Femur (tissue), 1 donor: ENCODE measurements at places on chromosomes 6 and 20.

GRCh38 chr6:16316741-16317251, 78.4 kb downstream of the GMPR start:
- DNase-seq, result no peak

GRCh38 chr6:127684501-127684900, 107.5 kb downstream of the C6orf58 start:
- DNase-seq, result no peak

DNA sequence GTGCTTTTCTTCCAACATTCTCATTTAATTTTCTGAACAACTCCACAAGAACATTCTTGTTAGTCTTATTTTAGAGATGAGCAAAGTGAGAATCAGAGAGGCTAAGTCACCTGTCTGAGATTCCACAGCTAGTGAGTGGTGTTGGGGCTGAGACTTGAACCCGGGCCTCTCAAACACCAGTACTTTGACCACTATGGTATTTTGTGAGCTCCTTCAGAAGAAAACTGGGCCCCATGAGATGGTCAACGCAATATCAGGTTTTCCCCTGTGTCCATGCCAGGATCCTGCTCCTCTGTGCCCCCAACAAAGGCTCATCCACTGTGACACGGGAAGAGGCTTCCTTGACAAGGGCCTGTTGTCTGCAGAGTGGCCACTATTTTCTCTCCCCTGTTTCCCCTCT, 51.9 kb downstream of the MAFB start:
- DNase-seq, result no peak

DNA sequence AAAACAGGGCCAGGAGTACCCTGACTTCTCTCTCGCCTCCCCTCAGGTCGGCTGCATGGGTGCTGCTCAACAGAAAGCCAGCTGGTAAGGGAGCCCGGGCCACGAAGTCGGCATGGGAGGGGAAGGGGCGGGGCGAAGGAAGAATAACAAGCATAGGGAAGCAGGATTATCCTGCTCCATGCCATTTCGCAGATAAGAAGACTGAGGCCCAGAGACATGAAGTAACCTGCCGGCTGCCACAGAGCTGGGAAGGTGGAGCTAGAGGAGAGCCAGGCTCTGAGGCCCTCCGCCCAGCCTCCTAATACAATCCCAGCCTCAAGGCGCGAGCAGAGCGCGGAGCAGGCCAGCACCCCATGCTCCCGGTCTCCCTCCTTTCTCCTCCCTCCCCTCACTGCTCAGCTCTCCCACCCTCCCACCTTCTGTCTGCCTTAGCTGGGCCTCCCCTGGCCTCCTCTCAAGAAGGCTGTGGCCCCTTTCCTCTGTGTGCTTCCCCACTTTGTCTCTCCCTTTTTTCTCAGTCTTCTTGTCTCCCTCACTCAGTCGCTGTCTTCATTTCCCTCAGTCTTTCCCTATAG, 13.2 kb upstream of the HMGA1 start:
- no peak for DNase-seq

GRCh38 chr20:44643596-44644229, 7.8 kb downstream of the ADA start:
- peak; percentile 83 for DNase-seq

GRCh38 chr20:59948828-59949720, 8.9 kb downstream of the FAM217B start:
- DNase-seq, result peak; percentile 36

- no peak for DNase-seq
These were observed 55.5 kb downstream of the FOXC1 start for GRCh38 chr6:1665214-1665613.

DNA sequence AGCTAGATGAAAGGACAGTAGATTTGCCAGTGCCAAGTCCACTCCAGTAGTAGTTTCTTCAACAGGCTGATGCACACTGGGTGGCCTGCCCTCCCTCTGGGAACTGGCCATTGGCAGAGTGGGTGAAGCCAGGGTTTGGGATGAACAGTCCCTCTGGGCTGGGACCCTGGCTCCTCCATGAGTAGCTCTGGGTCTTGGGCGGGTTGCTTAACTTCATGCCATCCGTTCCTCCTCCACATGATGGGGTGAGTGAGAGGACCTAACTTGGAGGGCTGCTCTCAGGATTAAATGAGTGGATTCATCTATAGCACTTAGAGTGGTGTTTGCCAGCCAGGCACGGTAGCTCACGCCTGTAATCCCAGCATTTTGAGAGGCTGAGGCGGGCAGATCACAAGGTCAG, 47.2 kb downstream of the PLAGL2 start:
- DNase-seq, result no peak

DNA sequence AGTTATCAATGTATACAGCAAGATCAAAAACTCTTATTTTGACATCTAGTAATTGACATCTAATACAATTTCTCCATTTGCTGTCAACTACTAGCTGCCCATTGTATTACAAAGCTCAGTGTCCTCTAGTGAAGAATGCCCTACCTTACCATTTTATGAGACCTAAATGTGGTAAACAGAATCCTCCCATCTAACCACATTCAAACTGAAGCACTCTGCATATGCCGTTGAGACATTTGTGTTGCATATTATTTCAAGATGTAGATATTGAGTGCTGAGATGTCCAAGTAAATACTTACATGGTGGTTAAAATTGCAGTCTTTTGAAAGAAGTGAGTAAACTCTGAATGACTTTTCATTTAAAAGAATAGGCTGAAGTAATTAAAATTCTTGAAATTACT, 597 bp upstream of the GLYATL3 start:
- DNase-seq, result no peak

- DNase-seq, result no peak
These were observed 34.6 kb downstream of the CDH22 start for GRCh38 chr20:46273717-46274116.

DNA sequence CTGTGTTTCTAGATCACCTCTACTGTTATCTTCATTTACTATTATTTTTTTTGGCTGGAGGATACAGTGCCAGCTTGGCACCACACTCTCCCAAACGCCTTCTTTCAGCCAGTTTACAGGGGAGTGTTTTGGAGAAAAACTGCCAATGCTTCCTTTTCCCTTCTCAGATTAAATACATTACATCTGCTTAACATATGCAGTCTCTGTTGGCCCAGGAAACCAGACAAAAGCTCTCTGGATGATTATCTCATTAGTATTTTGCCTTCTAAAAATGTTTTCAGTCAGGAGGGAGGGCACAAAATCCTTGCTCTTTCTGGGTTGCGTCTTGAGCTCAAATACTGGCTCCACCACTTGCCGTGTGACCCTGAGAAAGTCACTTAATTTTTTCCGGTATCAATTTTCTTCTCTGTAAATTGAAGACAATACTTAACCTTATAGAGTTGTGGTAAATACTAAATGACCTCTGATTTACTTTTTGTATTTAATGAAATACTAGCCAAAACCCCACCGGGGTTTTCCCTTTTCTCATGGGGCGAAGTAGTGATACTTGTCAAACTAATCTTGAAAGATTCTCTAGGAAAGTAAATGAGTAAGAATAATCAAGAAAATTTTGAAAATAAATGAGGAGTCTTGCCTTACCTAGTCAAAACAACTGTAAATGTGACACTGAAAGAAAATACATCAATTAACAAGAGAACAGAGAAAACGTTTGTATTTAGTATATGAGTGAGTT, 146.2 kb downstream of the MMS22L start:
- DNase-seq, result no peak

GRCh38 chr20:48041078-48041780, 255.9 kb upstream of the SULF2 start:
- DNase-seq, result no peak

GRCh38 chr6:101776919-101777350, 383.4 kb downstream of the GRIK2 start:
- peak; percentile 35 for DNase-seq

GRCh38 chr6:146887447-146888077, 288.8 kb downstream of the ADGB start:
- no peak for DNase-seq

DNA sequence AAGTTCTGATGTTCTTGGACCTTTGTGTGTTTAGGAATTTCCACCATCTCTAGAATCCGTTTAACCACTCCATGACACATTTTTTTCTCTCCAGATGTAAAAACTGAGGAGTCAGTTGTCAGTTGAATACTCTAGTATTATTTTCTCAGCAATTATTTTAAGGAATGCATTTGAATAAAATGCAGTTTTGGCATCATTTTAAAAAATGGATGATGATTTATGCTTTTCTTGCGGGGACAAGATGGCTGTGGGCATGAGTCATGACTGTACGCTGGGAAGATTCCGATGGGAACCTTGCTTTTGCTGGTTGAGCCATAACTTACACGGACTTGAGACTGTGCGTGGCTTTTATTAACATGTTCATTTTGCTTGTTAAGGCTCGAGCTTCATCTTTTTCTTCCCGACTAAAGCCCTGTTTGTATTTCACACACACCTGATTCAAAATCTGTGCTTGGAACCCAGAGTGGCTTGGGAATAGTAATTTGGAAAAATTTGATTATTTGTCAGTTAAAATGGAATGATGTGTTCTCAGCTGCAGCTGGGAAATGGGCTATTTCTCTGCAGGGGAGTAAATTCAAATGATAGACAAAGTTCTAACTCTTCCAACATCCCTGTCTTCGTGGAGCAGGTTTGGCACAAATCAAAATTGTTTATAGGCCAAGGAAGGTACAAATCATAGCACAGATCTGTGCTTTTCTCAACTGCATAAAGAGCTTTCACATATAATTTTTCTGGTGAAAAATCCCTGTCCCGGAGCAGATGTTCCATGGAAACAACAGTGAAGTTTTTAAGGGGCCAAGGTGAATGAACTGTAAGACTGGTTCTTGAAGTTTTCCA, 470.5 kb upstream of the JAG1 start:
- peak; percentile 53 for DNase-seq

- DNase-seq, result peak; percentile 79
These were observed at the start of gene MYMX for GRCh38 chr6:44216677-44217331. Gene MYMX, plus strand, starts transcription at chr6:44216926. Its CDS starts 546 bp downstream, at chr6:44217472.

DNA sequence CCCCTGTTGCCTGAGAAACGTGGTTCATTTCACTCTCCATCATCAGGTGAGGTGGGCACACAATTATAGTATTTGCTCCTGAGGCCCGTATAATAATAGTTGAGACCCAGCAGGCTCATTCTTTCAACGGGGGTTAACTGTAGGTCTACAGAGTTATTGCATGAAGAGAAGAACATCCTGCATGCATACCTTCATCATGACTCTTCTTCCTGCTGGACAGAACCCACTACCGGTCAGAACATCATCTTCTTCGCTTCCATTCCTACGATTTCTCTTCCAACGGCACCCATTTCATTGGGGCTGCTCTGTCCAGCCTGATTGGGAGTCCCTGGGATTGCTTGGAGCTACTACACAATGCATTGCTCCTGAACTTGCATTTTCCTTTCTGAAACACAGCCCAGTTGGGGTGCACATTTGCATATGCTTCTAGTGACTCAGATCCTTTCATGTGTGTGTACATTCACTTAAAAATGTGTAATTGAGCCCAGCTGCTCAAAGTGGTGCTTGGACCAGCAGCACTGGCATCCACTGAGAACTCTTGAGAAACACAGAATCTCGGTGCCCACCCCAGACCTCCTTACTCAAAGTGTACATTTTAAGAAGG, 57.4 kb downstream of the SLC24A3 start:
- no peak for DNase-seq

- DNase-seq, result no peak
These were observed 6.7 kb downstream of the SRC start for GRCh38 chr20:37352608-37352980.

GRCh38 chr6:64081453-64081852, 445.9 kb downstream of the PHF3 start:
- DNase-seq, result no peak

DNA sequence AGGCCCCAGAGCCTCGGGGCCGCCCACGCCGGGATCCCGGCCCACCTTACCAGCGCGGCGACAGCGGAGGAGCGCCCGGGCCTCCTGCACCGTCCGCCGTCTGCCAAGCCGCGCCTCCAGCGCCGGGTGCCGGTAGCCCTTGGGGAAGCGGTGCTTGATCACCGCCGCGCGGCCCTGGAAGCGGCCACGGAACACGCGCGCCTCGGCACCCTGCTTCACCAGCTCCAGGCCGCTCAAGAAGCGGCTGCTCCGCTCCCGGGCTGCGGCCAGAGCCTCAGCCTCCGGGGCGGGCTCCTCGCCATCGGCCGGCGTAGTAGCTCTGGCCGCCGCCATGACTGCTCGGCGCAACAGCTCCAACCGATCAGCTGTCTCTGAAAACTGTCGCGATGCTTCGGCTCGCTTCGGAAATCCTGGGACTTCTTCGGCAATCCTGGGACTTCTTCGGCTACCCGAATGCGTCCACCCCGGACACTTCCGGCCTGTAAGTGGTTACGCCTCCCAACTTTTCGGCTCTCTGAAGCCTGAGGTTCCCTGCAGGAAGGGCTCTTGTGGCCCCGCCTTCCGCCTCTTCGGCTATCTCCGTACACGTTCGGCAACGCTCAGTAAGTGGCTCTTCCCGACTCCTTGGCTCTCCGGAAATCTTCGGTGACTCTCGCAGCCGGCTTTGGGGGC, at the start of gene TP53RK:
TSS of gene TP53RK (minus strand) at position 363 of the 672 bp plus-strand sequence. CDS start at position 333, 30 bp downstream.
- peak; percentile 99 for DNase-seq

DNA sequence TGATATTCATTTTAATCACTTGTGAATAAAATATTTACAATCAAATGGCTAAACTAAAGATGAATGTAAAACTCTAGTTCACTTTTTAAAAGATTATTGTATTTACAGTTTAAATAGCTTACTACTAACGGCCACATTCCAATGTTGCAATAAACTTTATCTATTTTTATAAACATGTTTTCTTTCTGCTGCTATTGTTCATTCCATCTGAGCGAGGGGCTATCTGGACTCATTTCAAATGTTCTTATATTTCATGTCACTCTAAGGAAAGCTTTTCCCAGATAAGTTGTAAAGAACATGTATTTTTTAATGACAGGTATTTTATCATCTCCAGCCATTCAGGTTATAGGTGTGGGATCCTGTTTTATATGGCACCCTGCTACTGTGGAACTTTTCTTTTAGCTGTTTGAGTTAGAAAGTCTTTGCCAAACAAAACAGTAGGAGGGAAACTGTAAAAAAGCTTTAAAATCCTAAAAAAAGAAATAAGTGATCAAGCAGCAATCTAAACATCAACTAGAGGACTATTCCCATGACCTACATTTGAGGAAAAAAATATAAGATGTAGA, 42.5 kb downstream of the HMGCLL1 start:
- no peak for DNase-seq

- DNase-seq, result peak; percentile 53
These were observed 98.8 kb downstream of the HAO1 start for GRCh38 chr20:7841291-7841970.

DNA sequence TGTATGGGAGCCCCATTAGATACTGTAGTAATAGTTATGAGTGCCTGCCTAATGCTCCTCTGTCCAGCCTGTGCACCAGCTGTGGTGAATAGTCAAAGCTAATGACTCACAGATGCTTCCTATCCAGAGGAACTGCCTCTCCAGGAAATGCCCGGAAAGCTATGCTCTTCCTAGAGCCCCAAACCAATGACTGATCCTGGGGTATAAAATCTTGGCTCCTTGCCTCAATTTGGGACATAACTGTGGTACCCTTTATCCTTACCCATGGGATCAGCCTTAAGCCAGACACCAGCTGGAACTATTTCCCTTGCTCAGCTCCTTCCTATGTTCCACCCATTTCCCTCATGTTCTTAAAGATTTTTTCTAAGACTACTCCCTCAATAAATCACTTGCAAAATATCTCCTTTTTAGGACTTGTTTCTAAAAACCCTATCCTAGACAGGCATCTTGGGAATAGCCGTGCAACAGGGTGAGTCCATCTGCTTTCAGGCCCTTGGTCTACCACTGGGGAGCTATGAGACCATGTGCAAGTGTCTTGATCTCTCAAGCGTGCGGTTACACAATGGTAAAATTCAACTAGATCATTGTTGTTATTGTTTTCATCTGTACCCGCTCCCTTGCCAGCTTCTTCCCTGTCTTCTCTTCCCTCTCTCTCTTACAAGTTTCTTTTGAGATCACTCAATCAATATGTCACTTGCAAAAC, 283.7 kb downstream of the BTBD3 start:
- DNase-seq, result peak; percentile 22
